ENCODE measurements at places on chromosomes 2 and 18.

- no peak for DNase-seq
These were observed 107.8 kb downstream of the NOL10 start for GRCh38 chr2:10581990-10582389.

- DNase-seq = no peak
These were observed 503.0 kb upstream of the MYT1L start for GRCh38 chr2:2834105-2834504.

DNA sequence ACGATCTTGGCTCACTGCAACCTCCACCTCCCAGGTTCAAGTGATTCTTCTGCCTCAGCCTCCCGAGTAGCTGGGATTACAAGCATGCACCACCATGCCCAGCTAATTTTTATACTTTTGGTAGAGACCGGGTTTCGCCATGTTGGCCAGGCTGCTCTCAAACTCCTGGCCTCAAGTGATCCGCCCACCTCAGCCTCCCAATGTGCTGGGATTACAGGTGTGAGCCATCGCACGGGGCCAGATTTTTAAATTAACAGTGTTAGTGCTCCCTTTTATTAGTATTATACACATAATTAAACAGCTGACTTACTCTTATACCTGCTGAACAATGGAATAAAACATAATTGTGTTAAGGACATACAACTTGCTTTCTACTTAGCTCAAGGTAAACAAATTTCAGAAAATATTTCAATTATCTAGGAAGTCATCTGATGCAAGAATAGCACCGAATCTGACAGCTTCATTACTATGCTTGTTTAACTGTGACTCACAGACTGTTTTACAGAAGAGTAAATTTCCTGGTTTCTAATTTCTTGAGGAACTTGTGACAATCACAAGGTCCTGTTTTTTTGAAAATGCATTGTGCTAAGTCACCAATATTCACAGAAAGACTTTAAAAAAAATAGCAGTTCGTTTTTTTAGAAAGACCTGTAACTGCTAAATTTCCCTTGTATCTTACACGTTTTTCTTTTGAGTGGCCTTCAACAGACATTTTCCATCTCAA, 51.2 kb downstream of the SPIRE1 start:
- no peak for DNase-seq

DNA sequence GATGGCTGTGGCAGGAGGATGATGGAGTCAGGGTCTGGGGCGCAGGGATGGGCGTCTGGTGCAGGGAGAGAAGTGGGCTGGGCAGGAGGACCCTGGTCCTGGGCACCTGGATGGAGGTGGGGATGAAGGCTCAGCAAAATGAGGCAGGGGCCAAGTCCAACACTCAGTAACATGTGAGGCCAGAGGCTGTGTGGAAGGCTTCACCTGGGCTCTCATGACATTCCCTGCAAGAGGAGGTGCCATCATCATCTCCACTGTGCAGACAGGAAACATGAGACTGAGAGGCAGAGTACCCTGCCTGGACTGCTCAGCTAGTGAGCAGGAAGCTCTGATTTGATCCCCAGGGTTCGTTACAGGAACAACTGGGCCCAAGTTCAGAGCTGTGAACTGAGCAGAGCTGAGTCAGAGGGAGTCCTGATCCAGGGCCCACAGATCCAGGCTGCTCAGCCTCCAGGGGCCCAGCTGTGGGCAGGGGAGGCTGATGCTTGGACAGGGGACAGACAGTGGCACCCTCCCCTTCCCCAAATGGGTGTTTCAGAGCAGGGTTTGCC, 36.9 kb downstream of the HJURP start:
- DNase-seq = no peak

- peak; percentile 47 for DNase-seq
These were observed at the start of gene FMNL2 for GRCh38 chr2:152335016-152335725. Gene FMNL2 (plus strand): TSS chr2:152335174.

DNA sequence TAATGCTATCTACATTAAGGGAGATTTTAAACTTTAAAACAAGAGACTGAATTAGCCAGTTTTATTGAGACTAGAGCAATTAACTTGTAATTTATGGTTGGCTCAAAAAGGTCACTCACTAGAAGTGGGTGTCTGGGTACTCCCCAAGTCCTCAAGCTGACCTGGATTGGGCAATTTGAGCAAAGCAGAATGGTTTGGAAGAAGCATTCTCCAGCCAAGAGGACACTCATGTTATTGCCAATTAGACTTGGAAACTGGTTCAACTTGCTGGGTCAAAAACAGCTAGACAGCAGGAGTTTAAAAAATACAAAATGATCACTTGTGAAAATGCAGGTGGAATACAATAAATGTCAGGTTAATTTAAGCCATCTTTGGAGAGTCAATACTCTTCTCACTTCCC, 29.5 kb upstream of the MYO1B start:
- no peak for DNase-seq

GRCh38 chr2:32652555-32653209, 24.8 kb downstream of the TTC27 start:
- DNase-seq = no peak

- DNase-seq = no peak
These were observed 97.4 kb upstream of the LCLAT1 start for GRCh38 chr2:30349691-30350090.

DNA sequence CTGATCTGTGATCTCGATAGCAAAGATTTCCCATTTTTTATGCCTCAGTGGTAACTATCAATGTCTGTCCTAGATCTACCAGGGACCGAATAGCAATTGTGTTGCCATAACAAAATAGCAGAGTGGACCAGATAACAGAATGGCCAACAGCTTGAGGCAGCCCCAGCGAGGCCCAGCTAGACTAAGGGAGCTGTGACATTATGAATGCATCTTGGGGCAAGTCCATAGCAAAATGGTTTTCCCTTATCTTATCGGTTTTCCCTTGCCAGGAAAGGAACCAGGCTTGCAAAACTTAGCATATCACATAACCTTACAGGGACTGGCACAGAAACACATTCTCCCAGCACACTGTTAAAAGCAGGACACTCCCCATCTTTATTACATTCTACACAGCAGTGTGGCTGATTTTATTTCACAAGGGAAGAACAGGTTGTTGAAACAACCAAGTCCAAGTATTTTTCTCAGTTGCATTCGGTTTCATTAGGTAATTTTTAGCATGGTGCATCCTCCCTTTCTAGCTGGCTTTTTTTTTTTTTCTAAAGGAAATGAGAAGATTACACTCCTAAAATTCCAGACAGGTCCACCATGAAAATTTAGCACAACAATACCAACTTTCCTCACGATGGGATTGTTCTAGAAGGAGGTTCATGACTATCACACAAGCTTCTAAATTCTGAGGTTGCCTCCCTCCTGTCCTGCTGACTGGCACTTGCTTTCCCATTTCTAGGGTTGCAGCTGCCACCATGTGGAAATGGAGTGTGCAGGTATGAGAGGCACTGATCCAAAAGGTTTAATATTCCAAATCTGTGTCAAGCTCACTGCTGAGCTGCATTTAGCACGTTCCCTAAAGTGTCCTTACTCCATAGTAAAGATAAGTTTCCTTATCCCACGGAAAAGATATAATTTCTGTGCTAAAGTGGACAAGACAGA, 97.0 kb upstream of the SLC35G4 start:
- DNase-seq = no peak

GRCh38 chr18:77062518-77063003, 70.0 kb downstream of the MBP start:
- no peak for DNase-seq

DNA sequence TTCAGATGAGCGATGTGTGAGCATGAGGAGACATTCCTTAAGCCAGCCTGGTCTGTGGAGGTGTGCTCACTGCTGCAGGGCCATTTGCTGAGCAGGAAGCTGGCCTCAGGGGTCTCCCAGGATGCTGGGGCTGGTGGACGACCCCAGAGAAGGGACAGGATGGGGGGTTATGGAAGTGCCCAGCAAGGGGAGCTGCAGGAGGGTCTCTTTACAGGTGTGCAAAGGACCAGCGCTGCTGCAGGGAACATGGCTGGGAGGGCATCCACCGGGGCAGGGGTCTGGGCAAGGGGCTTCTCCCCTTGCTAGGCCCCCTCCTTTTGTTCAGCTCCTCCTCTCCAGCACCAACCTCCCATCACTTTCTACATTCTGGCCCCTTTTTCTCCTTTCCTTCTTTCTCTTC, 185.2 kb downstream of the GBX2 start:
- DNase-seq = no peak

DNA sequence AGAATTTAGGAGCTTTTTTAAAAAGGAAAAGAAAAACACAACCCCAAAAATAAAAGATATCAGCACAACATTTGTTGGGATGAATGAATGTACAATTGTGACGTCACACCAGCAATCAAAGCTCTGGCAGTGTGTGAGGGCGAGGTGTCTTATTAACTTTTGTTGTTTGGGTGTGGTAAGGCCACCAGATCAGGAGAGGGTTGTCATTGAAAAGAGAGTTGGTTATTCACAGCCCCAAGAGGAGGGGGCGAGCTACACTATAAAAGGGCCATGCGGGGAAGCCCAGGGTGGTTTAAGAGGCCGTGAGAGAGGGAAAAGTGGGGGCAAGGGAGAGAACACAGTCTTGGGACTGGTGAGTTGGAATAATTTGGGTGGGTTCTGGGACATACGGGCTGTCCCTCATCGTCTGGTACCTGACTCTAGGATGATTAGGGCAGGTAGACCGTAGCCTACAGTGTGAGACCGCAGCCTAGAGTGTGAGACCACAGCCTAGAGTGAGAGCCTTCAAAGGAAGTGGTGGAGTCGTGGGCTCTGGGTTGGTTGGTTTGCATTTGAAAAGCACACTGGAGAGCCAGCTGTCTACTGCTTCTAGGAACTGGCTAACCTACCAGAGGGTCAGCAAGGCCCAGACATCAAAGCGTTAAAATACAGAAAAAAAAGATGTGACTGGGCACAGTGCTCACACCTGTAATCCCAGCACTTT, 128.4 kb downstream of the INO80D start:
- DNase-seq = no peak

DNA sequence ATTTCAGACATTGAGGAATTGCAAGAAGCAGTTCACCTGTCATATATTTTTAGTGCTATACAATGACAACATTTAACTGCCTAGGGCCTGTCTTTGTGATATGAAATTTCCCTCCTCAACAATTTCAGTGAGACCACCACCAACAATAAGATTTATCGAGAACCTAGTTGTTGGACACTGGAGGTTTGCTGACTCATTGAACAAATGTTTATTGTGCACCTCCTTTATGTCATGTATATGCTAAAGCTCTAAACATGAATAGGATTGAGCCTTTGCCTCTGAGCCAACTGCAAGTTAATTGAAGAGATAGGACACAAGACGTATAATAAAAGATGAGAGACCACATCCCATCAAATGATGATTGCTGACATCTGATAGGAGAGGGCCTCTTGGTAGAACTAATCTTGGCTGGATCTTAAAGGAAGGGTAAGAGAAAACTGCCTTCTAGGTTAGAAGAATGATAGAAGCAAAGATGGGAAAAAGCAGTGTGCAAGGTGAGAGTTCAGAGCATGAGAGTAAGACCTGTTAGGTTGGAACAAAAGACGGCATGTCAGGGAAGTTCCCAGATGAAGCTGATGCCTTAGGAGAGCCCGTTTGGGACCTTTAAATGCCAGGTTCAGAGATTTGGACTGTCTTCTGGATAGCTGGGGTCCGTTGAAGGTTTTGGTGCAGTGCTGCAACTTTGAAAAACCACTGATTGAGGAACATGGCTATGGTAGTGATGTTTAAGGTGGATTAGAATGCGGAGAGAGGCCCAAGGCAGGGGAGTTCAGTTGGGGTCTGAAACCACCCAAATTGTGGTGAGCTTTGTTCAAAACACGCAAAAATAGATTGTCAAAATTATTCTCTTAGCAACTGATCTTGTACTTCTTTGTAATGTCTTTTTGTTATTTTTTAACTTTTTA, 133.0 kb upstream of the EML6 start:
- DNase-seq = no peak

DNA sequence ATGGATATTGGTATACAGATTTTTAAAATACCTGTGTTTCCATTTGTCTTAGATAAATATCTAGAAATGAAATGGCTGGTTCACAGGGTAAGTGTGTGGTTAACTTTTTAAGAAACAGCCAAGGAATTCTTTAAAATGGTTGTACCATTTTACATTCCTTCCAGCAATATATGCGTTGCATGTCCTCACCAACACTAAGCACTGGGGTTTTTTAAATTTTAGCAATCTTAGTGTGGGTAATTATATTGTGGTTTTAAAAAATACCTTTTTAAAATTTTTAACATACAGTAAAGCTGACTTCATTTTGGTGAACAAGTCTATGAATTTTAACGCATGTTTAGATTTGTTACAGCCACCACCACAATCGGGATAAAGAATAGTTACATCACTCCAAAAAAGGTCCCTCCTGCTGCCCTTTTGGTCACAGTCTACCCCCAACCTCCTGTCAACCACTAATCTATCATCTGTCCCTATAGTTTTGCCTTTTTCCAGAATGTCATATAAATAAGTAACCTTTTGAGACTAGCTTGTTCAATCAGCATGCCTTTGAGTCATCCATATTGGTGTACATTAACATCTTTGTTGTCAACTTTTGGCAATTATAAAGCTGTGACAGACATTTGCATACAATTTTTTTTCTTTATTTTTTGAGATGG, 128.1 kb upstream of the MSTN start:
- DNase-seq = no peak

DNA sequence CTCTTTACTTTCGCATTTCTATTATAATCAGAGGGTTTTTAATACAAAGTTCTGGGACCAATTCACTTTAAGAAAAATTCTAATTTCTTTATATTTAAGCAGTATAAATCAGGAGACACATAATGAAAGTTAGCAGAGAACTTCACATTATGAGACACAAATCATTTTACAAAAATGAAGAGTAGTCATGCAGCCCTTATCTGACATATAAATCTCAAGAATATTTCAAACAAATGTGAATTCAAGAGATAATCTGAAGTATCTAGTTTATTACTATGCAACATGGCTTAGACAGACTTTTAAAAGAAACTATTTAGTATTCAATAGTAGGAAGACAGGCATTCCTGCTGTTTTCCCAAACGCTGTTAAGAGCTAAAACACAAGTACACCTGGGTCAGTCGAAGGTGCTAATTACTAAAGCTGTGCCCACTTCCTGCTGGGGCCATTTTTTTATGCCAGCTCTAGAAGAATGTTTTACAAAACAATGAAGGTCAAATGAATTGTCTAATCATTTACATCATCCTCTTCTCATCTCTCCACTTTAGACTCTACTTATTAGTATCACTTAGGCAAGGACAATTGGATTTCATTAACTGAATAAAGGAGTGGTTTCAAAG, 40.2 kb downstream of the CWC22 start:
- DNase-seq = no peak

- DNase-seq = peak; percentile 74
These were observed 1.5 kb upstream of the EPHA4 start for GRCh38 chr2:221573430-221574230.

DNA sequence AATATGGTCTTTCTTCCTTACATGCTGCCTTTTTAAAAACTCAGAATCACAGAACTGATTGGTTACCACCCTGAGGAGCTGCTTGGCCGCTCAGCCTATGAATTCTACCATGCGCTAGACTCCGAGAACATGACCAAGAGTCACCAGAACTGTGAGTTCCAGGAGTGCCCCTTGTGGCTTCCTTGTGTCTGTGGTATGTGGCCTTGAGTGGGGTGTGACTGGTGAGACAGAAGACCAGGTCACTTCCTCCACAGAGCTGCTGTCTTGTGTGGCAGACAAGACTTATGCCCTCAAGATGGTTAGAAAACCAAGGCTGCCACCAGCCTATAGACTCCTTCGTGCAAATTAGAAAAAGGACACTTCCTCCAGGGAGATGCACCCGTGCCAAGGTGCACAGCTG, 72.6 kb downstream of the EPAS1 start:
- DNase-seq = no peak
